Fibroblast of skin of scalp (primary cell): ENCODE measurements at places on chromosomes 7 and 10.

GRCh38 chr10:61541960-61542359 lies 88.8 kb upstream of the TMEM26 start:
- DNase-seq, result no peak

DNA sequence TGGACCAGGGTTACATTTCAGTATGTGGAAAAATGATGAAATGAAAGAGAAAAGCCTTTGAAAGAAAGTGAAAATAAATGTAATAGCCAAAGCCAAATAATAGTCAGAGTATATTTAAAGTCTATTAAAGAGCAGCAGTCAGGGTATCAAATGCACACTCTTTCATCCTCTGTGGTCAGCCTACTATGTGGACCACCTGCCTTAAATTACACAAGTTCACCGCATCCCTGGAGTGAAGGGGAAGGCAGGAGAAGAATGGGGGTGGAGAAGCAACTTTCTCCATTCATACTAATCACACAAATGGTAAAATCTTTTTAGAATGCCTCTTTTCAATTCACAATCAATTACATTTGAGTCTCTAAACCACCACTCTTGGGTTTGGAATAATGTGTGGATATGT lies 16.0 kb downstream of the TWIST1 start:
- peak; percentile 65 for DNase-seq

DNA sequence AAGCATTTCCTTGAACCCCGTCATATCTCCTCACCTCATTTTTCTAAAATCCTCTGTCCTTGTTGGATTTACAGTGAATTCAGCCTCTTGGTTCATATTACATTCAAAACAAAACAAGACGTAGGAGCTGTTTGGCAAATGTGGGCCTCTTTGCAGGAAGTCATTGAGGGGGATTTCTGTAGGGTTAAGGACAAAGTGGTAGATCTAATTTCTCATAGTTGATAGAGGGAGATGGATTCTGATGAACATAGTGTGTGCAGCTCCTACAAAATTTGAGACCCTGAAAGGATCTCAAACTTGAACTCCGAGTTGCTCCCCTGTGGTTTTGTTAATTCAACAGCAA lies 682 bp downstream of the TBXAS1 start:
- DNase-seq, result no peak

DNA sequence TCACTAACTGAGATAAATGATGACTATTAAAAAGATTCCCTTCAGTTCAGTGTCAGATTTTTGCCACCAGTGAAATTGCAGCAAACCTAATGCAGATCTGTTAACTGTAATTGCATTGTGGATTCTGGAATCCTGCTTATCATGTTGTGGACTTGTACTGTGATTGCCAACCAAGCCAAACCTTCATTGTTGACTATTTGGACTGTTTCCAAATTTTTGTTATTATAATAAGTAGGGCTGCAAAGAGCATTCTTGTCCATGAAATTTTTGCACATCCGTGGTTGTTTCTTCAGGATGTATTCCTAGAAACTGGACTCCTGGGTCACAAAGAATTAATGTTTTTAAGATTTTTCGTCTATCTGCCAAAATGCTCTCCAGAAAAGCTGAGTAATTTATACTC lies 281.6 kb upstream of the ZMIZ1 start:
- DNase-seq, result no peak

DNA sequence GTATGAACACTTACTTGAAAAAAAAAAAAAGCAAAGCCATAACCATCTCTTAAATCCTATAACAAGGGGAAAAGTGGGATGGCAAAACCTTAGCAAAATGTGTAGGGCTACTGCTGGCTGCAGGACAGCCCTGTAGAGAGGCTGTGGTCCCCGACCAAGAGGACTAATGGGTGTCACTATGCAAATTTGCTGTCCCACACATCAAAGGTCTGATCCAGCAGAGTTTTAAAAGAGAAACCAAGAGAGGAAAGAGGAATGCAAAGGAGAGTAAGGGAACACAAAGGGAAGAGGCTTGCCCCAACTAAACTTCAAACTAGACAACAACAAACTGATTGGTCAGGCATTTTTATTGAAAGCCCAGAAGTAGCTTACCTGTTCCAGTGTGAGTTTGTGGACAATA lies 3.1 kb upstream of the ZNRF2 start:
- no peak for DNase-seq

DNA sequence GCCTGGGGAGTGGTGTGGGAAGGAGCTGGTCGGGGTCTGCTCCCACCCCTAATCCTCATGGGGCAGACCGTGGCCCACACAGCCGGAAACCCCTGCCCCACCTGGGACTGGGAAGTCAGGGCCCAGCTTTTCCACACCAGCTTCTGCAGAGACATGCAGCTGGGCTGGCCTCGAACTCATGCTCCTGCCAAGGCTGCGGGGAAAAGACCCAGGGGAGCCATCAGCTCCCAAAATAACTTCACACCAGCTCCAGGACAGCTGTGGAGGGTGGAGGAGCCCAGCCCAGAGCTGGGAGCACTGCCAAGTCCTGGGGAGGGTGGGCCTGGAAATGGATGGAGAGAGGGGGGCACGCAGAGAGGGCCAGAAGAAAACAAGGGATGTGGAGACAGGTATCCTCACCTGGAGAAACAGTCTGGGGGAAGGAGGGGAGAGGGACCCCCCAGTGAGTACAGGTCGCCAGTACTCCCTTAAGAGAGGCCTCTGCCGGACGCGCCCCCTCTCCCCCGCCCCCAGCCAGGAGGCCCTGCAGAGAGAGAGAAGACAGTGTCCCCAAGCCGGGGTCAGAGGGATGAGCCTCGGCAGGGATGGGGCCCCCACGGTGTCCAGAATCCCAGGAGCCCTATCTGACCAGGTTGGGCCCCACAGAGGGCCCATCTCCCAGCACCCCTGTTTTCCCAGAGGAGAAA lies 11.5 kb upstream of the GRIFIN start:
- DNase-seq, result peak; percentile 43

GRCh38 chr7:80249619-80250295 lies 115.1 kb downstream of the GNAI1 start:
- DNase-seq, result no peak

- no peak for DNase-seq
Measured at GRCh38 chr10:16960551-16960950, 143.3 kb upstream of the RSU1 start.

GRCh38 chr7:15389073-15389472 lies 172.7 kb downstream of the AGMO start:
- DNase-seq, result no peak

- no peak for DNase-seq
Measured at GRCh38 chr7:50594136-50594535, 28.9 kb upstream of the DDC start.

DNA sequence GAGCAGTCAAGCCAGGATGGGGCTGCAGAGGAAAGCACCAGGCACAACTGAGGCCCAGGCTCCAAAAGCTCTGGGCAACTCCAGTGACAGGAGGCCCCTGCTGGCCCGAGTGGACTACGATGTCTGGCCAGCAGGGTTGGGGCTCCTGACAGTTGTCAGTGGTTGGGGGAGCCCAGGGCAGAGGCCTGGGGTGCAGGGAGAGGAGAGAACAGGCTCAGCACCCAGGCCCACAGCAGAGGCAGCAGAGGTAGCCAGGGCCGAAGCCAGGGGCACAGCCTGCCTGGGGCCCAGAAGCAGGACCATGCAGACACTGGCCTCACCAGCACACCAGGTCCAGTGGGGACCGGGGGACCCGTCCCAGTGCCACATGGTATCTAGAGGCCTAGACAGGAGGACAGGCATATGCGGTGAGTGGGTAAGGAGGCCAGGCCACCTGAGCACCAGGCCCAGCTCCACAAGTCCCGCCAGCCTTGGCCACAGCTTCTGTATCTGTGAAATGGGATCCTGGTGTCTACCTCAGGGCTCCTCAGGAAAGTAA lies 46.0 kb upstream of the LRRC18 start:
- no peak for DNase-seq

DNA sequence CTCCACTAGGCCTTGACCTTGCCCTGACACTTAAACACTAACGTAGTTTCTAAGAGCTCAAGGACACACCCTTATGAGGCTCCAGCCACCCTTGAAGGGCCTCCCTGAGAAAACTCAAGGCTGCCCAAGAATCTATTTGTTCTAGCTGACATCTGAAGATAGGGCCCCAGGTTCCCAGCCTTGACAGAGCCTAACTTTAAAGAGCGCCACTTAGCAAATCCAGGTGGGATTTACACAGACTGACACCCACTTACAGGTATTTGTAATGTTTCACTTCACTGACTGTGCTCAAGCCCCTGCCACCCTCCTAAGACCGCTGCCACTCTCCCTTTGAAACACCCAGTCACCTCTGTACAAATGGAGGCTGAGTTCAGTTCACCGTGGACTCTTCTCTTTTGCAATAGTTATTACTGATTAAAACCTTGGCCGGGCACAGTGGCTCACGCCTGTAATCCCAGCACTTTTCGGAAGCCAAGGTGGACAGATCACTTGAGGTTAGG lies 90.4 kb downstream of the SVOPL start:
- DNase-seq, result no peak

DNA sequence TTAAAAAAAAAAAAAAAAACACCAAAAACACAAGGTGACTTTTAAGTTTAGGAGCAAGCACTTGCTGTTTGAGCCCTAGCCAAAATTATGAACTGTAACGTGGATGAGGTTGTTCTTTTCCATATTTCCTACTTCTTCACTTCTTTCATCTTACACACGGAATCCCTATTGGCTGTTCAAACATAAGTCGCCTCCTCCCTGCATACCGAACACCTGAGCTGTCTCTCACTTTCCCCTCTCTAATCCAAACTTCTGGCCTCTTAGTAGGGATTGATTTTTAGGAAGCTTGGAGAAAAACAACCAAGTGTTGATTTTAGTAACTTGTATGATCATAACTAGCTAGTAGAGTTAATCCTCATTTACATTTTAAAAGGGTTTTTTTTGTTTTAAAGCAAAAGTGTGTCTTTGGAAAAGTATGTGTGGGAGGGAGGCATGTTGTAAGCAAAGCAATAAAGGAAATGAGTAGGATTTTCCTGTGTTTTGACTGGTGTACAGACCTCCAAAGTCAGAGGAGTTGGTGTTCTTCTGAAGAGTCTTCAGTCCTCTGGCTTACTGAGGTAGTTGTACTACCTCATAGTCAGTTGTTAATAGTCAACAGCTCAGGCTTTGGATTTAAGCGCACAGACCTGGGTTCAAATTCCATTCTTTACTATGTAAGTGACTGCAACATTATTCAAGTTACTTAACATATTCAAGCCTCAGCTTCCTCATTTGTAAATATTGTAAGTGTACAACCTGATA lies 39.3 kb downstream of the RABGEF1 start:
- no peak for DNase-seq

DNA sequence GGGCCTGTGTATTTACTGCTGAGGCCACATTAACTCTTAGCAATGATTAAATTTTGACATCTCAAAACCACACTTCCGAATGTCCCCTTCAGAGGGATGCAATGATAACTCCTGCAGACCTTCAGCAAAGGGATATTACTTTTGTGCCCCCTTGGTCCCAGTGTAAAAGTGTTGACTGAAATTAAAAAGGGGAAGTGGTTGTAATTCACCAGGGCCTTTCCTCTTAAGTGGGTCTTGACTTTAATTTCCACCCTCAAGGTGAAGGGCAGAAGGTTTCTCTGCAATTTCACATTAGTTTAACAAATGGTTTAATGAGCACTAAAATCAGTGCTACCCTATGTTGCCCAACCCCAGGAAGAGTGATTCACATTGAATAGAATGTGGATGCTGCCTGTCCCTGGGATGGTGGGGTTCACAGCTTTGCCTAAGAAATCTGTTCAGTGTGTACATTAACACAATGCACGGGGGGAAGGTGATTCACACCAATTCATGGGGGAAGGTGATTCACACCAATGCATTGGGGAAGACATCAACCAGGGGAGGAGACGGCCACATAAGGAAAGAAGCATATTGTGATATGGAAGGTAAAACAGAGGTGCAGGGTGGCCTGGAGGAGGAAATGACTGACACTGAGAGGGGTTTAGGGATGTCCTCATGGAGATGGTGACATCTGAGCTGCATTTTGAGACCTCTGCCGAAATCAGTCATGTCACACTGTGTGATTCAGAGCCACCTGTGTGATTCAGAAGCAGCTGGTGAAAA lies 19.4 kb upstream of the TNS3 start:
- peak; percentile 86 for DNase-seq

DNA sequence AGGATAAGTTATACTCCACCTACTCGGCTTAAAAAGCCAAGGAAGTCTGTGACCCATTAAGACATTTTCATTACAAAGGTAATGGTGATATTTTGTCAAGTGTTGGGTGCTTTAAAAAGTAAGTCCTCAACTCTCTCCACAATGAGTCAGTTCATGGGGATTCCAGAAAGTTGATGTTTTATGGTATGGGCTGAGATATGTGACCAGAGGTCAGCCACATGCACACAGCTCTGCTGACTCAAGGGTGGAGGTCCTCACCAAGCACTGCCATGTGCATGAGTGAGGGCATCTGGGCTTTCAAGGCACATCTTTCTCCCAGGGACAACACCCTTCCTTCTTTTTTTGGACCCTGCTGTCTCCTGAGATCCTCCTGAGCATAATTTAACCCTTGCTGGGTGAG lies 292.9 kb downstream of the PTEN start:
- peak; percentile 70 for DNase-seq
